ENCODE measurements at places on chromosomes 2 and 18.

GRCh38 chr2:121998751-121999150, 243.3 kb downstream of the TSN start:
- DNase-seq: no peak

DNA sequence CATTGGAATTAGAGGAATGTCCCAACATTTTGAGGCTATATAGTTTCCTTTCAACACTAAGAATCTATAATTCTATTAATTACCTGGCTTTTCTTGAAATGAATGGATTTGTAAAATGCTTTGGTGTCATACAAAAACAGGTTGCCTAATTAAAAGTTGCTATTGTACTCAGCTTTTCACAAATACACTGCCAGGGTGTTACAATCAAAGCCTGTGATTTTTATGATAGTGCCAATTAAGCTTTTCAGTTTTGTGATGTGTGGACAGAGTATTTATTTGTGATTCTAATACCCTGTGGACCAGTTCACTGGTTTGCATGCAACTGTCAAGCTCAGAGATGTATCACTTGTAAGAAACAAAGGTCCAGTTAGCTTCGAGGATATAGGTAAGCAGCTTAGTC, 71.8 kb downstream of the NAB1 start:
- DNase-seq: no peak

DNA sequence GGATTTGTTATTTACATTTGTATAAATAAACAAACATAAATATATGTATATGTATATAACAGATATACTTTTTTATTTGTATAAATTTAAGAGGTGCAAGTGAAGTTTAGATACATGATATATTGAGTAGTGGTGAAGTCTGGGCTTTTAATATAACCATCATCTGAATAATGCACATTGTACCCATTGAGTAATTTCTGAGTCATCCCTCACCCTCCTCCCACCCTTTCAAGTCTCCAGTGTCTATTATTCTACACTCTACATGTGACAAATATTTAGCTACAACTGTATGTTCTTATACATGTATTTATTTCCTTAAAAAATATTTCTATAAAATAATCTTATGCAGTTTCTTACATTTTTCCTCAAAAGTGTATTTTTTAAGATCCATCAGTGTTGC, 358.7 kb upstream of the TFPI start:
- no peak for DNase-seq

DNA sequence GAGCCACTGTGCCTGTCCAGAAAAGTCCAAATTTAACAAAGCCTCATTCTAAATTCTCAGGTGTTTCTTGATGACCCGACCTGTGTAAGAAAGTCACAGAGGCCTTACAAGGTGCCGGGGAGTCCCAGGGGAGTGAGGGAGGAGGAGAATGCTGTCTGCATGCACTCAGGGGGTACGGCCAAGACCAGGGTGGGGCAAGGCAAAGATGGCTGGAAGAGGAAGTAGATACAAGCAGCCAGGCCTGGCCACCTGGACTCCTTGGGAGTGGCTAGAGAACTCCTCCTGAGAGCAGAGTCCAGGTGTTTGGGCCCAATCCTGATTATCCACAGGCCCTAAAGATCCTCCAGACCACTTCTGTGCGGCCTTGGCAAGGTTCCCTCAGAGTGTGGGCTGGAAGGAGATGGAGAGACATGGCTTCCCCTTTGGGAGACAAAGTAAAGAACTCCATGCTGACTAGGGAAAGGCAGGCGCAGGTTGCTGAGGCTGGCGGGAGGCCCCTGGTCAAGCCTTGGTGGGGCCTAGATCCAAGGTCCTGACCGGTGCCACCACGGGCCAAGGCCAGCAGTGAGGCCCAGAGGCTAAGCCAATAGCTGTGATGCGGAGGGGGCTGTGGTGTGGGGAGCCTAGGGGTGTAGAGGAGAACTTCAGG, 74.7 kb downstream of the COPS8 start:
- DNase-seq: no peak

DNA sequence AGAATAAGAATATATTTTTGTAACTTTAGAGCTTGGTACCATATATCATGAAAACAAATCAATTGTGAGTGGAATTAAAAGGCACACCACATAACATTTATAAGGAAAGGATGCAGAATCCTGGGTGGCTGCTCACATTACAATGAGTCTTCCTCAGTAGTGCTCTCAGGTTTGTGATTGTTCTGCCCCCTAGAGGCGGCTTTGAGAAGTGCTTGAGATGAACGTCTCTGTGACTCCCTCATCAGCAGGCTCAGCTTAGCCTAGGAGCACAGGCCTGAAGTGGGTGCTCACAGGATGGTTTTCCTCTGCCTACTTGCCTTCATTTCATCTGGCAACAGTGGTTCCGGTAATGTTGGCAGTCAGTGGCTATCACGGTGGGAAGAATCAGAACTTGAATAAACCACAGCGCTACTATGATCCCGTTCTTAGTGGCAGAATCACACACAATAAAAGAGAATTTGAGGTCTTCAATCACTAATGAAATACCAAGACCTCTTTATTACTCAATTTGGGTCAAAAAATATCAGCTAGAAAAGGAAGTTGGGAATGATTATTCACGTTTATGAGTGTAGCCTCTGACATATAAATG, 38.1 kb upstream of the B4GALT6 start:
- DNase-seq: peak; percentile 35

- DNase-seq: no peak
Observed at GRCh38 chr18:35171315-35171987, 69.4 kb upstream of the ZNF397 start.

- no peak for DNase-seq
Observed at GRCh38 chr2:128550389-128550788, 231.7 kb upstream of the HS6ST1 start.

GRCh38 chr2:88808652-88809051, 117.2 kb downstream of the RPIA start:
- no peak for DNase-seq

- no peak for DNase-seq
Observed at GRCh38 chr18:3578621-3579020, 128.6 kb downstream of the TGIF1 start.

DNA sequence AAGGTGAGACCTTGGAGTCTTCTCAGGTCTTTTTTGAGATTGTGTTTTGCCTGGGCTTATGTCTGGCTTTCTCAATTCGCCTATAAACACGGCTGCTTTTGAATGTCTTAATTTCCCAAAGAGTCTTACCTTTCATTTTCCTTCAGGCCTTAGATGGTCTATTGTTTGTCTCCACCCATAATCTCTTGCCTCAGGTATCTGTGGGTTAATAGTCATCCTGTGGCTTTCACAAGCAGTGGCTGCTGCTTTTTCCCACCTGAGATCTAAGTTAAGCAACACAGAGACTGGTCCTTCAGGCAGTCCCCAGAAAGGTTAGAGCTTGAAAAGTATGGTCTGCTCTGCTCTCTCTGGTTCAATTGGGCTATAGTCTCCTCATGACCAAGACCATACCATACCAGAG, 275.3 kb downstream of the INSIG2 start:
- DNase-seq: no peak

DNA sequence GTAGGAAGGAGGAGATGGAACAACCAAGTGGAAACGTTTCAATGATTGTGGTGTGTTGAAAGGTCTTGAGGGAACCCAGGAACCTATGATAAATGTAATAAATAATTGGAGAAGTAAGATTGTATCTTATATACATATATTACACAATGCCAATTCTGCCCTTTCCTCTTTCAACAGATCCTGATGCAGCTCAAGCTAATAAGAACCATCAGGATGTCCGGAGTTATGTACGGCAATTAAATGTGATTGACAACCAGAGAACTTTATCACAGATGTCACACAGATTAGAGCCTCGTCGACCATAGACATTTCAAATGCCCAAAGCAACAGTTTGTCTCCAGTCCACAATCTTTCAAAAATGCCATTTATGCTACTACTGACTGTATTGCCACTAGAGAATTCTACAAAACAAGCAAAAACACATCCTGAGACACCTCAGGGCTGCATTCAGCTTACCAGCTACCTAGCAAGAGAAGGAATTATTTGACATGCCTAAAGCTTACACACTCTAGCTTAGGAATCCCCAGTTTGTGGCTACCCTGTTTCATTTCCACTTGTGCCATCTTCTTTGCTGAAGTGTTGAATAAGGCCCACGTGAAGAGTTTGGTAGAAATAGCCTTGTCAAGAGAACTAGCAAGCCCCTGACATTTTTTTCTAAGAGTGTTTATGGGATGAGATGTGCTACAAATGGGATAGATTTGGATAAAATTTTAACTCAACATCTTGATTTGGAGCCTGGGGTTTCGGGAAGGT, 24.0 kb upstream of the MAP3K20 start:
- no peak for DNase-seq

DNA sequence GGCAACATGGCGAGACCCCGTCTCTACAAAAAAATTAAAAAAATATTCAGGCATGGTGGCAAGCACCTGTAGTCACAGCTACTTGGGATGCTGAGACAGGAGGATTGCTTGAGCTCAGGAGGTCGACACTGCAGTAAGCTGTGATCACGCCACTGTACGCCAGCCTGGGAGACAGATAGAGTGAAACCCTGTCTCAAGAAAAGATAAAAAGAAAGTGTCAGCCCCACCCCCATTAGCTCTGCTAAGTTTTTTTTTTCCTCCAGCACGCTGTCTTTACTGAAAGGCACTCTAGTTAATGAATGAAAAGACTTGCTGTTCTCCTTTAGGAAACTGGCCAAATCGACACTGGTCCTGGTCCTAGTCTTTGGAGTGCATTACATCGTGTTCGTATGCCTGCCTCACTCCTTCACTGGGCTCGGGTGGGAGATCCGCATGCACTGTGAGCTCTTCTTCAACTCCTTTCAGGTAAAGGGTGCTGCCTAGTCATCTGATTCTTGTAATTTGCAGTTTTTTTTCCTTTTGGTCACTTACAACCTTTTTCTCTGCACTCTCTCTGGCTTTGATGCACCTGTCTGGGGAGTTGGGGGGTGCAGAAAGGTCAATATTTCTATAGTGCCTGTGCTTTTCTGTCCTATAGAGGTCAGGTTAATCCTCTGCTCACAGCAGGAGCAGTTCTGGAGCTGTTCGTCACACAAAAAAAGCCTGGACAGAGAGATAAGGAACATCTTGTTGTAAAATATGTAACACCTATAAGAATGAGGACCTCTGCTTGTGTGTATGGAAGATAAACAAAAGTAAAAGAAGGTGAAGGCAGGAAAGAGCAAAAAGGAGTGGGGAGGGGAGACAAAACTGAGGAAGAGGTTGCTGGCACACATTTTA, 82.3 kb downstream of the PTH2R start:
- no peak for DNase-seq

GRCh38 chr2:18506883-18507509, 53.5 kb downstream of the RDH14 start:
- DNase-seq: no peak

GRCh38 chr2:88281302-88282217, 111.4 kb downstream of the THNSL2 start:
- no peak for DNase-seq

DNA sequence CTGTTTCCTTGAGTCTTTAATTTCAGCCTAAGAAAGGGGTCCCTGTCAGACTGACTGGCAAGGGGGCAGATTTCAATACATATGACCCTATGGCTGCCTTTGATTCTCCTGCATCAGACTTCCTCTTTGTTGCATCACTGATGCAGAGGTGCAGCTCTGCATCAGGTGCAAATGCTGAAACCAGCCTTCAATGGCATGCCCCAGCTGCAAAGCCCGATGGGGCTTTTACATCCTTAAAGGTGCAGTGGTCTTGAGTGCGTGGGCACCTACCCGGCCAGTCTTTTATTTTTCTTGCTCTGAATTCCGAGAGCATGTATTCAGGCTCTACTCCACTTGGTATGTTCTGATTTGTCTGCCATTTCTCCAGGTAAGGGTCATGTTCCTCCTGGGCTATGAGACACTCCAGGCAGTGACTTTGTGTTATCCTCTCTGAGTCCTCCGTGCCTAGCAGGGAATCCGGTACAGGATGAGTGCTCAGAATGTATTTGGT, 169.5 kb downstream of the MYCN start:
- DNase-seq: no peak

- DNase-seq: no peak
Observed at GRCh38 chr2:33230842-33231241, 245.6 kb upstream of the RASGRP3 start.

GRCh38 chr2:216698293-216698692, 2.9 kb upstream of the IGFBP5 start:
- DNase-seq: no peak

DNA sequence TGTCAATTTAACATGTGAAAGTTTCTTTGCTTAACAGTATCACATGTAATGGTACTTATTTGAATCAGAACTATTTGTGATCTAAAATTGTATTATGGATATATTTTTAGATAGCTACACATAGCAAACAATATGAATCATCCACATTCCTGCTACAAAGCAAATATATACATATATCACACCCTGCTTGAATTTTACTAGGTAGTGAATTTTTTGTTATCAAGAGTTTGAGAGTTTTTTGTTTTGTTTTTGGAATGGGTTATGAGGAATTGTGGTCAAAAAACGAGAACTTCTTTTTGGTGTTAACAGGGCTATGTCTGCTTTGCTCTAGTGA, 635.7 kb downstream of the NRXN1 start:
- DNase-seq: no peak

DNA sequence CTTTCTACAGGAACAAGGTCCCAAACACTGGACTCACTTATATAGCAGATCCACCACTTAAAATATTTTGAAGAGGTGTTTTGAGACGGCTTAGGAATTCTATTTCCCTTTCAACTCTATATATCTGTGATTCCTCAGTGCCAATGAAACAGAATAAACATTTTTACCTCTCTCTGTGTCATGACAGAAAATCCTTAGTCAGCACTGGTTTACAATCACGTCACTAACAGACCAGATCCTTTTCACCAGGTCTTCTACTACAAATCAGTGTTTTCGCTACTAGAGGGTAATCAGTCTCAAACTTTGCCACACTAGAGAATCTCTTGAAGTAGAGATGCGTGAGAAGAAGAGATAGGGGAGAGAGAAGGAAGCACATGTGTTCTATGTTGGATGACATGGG, 325.6 kb downstream of the SS18 start:
- no peak for DNase-seq

DNA sequence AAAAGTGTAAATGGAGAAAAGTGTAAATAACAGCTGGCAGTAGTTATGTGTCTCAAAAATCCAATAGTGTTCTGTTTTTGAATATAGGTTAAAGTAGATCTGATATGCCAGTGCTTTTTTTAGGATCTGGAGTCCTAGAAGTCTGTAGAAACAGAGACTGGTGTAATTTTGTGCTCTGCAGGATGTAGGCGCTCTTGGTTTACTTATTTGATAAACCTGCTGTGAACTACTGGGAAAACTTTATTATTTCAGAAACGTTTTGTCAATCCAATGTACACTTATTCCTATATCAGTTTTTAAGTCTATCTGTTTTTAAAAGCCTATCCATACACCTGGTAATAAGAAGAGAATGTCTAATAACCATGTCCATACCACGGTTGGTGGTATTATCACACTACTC, 530.8 kb upstream of the ZNF804A start:
- no peak for DNase-seq

- DNase-seq: no peak
Observed at GRCh38 chr2:59920961-59921360, 632.5 kb downstream of the BCL11A start.

Data from activated T-helper 1 cell treated with anti-CD3 and anti-CD28 coated beads, Interleukin-2, amount 50 U/mL, for 16 hours (primary cell).